ENCODE measurements at places on chromosomes 7 and 10.

GRCh38 chr7:1466524-1467271 is 7.4 kb upstream of the MICALL2 start:
- peak; percentile 78 for DNase-seq
- no peaks in the 10 kb centered on the region for H3K27me3 ChIP-seq
- H3K27ac ChIP-seq, result no peak overlapping the region
- no peak overlapping the region for H3K4me3 ChIP-seq
- H3K36me3 ChIP-seq, result no peaks in the 10 kb centered on the region

DNA sequence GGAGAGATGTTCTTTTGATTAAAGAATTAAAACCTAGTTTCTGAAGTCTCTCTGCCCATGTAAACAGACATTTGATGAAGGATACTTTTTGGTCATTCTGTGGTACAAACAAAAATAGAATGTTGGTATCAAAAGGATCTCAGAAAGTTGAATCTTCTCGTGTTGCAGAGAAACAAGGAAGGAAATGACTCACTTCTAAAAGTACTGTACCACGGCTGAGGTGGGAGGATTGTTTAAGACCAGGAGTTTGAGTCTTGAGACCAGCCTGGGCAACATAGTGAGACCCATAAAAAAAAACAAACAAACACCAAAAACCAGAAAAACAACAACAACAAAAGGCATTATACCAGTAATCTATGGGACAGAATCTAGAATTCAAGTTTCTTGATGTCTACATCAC is 69.7 kb downstream of the PRSS58 start:
- no peak overlapping the region for H3K4me3 ChIP-seq
- H3K36me3 ChIP-seq, result no peaks in the 10 kb centered on the region
- no peak overlapping the region for H3K27ac ChIP-seq
- H3K27me3 ChIP-seq, result no peaks in the 10 kb centered on the region

- DNase-seq, result no peak
- H3K36me3 ChIP-seq, result no peaks in the 10 kb centered on the region
- no peaks in the 10 kb centered on the region for H3K27me3 ChIP-seq
- no peak overlapping the region for H3K4me3 ChIP-seq
- H3K27ac ChIP-seq, result no peak overlapping the region
Observed at GRCh38 chr7:104010052-104010909, 20.8 kb upstream of the RELN start.

- H3K36me3 ChIP-seq, result no peaks in the 10 kb centered on the region
- no peak for DNase-seq
- H3K27ac ChIP-seq, result no peak overlapping the region
Observed at GRCh38 chr7:32215697-32216096, 145.5 kb upstream of the PDE1C start.

DNA sequence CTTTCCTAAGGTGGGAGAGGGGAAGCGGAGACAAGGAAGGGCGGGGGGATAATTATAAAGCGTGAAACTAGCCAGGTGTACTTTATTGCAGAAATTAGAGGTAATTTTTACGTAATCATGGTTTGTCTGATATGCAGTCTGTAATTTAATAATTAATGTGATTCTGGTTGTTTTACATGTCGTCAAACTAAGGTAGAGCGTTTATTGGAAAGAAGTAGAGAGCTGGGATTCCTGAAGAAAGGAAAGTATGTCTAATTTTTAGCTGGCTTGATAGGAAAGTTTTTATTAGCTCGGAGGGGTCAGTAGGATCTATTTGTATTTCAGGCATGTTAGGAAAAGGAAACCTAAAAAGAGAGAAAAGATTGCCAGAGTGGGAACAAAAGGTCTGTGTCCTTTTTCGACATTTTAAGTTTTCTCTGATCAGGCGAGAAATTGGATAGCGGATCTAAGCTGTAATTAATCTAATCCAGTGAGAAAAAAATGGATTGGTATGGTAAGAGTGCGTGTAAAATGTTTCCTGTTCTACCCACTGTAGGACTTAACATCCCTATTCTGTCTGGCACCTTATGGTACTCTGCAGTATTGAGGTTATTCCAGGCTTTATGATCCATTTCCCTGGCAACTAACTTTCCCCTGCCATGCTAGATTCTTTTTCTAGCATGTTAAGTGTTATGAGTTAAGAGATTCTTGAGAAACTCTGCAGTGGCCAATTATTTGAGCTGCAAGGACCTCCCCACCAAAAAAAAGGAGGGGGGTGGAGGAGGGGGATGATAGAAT is 1.4 kb downstream of the CELF2 start:
- peaks cover 4% of the 10 kb centered on the region for H3K4me1 ChIP-seq
- DNase-seq, result no peak

- H3K27me3 ChIP-seq, result no peaks in the 10 kb centered on the region
- no peaks in the 10 kb centered on the region for H3K36me3 ChIP-seq
- H3K4me1 ChIP-seq, result no peaks in the 10 kb centered on the region
- no peak overlapping the region for H3K4me3 ChIP-seq
- no peak for DNase-seq
Observed at GRCh38 chr7:20316706-20317105, 14.0 kb upstream of the ITGB8 start.

- peak; percentile 94 for DNase-seq
- peaks cover 10% of the 10 kb centered on the region for H3K4me1 ChIP-seq
- H3K27me3 ChIP-seq, result no peaks in the 10 kb centered on the region
- H3K4me3 ChIP-seq, result peak within 1 kb of the TSS; percentile 34
- H3K36me3 ChIP-seq, result no peaks in the 10 kb centered on the region
Observed at GRCh38 chr10:102395400-102396316, at the start of gene NFKB2. NFKB2 (plus strand) TSS chr10:102395705; CDS start chr10:102395960, 255 bp downstream.

GRCh38 chr7:149819961-149820340 is 18.2 kb upstream of the ZNF862 start:
- H3K4me3 ChIP-seq, result no peak overlapping the region
- no peaks in the 10 kb centered on the region for H3K27me3 ChIP-seq
- H3K4me1 ChIP-seq, result no peaks in the 10 kb centered on the region

DNA sequence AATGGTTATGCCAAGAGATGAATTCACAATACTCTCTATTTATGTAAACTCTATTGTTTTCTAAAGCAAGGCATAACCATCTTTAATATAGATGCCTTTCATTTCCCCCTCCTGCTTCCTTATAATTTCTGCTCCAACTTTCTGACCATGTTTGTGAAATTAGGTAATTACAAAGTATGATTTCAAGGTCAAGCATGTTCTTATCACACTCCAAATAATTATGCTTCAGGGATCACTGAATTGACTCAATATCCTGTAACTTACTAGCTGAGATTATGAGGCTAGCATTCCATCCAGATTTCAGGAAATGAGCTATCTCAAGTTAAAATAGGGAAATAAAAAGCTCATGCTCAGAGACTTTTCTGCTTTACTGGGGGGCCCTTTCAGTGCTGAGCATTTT is 655.9 kb upstream of the IGFBP3 start:
- H3K36me3 ChIP-seq, result no peaks in the 10 kb centered on the region
- no peak for DNase-seq
- no peaks in the 10 kb centered on the region for H3K27me3 ChIP-seq
- no peak overlapping the region for H3K27ac ChIP-seq

GRCh38 chr7:148327379-148327778 is 263.2 kb upstream of the C7orf33 start:
- H3K4me1 ChIP-seq, result no peaks in the 10 kb centered on the region
- no peaks in the 10 kb centered on the region for H3K36me3 ChIP-seq
- DNase-seq, result peak; percentile 85

DNA sequence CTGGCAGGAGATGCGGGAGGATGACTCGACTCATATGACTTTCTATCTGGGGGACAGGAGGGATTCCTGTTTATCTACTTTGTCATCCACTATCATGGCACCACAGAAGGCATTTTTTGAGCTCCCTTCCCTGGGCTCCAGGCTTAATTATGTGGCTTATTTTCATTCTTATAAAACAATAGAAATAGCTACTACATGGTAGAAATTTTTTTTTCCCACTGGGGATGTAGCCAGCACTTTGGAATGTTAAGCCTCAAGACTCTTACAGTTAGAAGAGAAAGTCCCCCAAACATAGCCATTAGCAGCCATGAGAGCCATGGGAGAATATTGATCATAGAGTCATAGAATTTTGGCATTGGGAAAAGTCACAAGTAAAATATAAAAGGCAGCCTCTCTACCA is 14.6 kb upstream of the FAM180A start:
- H3K4me3 ChIP-seq, result no peak overlapping the region
- no peak overlapping the region for H3K27ac ChIP-seq
- H3K36me3 ChIP-seq, result no peaks in the 10 kb centered on the region
- DNase-seq, result no peak

DNA sequence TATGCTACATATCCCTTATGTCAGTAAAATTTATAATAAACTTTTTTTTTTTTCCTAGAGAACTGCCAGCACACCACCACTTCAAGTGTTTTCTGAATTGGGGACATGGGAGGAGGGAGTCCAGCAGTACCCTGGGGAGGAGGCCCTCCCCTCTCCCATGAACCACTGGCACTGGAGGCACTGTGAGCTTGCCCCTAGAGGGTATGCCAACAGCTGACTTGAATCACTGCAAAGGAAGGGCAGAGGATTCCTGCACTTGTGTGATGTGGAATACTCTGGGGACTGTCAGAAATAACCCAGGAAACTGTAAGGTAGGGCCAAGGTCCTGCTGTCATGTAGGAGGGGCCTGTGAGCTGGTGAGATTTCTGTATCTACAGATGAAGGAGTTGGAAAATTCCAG is 8.5 kb upstream of the ARMS2 start:
- DNase-seq, result no peak
- no peak overlapping the region for H3K4me3 ChIP-seq
- no peaks in the 10 kb centered on the region for H3K4me1 ChIP-seq
- H3K27ac ChIP-seq, result no peak overlapping the region
- no peaks in the 10 kb centered on the region for H3K36me3 ChIP-seq

GRCh38 chr10:61992671-61993668 is 91.5 kb downstream of the ARID5B start:
- no peak for DNase-seq
- no peaks in the 10 kb centered on the region for H3K4me1 ChIP-seq
- no peak overlapping the region for H3K27ac ChIP-seq
- no peaks in the 10 kb centered on the region for H3K27me3 ChIP-seq
- H3K36me3 ChIP-seq, result no peaks in the 10 kb centered on the region
- H3K4me3 ChIP-seq, result no peak overlapping the region

DNA sequence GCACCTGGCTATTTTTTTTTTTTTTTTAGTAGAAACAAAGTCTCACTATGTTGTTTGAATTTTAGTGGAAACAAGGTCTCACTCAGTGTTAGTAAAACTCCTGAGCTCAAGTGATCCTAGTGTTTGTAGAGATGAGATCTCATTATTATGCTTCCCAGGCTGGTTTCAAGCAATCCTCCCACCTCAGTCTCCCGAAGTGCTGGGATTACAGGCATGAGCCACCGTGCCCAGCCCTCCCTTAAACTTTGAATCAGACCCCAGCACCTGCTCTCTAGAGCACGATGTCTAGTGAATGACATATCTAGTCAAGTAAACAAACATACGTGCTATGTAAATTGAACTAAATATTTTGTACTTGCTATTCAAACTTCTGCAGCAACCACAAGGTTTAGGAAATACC is 105.6 kb upstream of the MYO3A start:
- H3K4me3 ChIP-seq, result no peak overlapping the region
- H3K36me3 ChIP-seq, result no peaks in the 10 kb centered on the region
- no peak overlapping the region for H3K27ac ChIP-seq

- no peak overlapping the region for H3K27ac ChIP-seq
- H3K27me3 ChIP-seq, result no peaks in the 10 kb centered on the region
- H3K36me3 ChIP-seq, result no peaks in the 10 kb centered on the region
- no peak for DNase-seq
Observed at GRCh38 chr10:6978187-6978627, 398.1 kb upstream of the PRKCQ start.

DNA sequence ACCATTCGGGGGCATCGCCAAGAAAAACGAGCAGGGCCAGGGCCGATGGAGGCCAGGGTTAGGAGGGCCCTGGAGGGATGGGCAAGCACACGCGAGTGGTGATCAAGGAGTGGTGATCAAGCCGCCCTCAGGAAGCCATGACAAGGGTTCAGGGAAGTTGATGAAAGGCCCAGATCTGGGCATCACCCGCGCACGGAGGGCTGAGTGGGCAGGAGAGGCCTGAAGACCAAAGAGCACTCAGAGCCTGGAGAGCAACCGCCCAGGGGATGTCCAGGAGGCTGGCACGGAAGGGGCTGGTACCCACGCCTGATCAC is 114.6 kb downstream of the WDR37 start:
- no peaks in the 10 kb centered on the region for H3K4me1 ChIP-seq
- H3K4me3 ChIP-seq, result no peak overlapping the region
- no peak overlapping the region for H3K27ac ChIP-seq
- no peaks in the 10 kb centered on the region for H3K27me3 ChIP-seq
- no peak for DNase-seq

- no peak for DNase-seq
- no peak overlapping the region for H3K4me3 ChIP-seq
- no peaks in the 10 kb centered on the region for H3K36me3 ChIP-seq
- H3K27ac ChIP-seq, result no peak overlapping the region
- no peaks in the 10 kb centered on the region for H3K27me3 ChIP-seq
Observed at GRCh38 chr10:61175316-61175715, 231.3 kb upstream of the RHOBTB1 start.

DNA sequence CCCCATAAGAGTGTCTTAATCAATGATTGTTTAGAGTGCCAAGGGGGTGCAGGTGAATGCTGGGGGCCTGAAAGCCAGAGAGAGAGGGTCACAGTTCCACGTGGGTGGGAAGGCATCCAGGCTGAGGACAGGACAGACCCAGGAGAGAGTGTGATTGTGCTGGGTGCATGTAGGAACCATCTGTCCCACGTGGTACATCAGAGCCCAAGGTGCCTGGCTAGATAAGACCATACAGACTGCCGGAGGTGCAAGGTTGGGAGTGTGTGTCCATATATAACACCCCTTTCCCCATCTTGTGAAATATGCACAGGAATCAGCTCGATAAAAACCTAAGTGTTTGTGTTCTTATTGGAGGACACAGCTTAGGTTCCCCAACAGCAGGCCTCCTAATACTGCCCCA is 85.5 kb downstream of the WIPF3 start:
- no peaks in the 10 kb centered on the region for H3K36me3 ChIP-seq
- no peak for DNase-seq
- no peak overlapping the region for H3K4me3 ChIP-seq
